ENCODE measurements at places on chromosomes 1 and 21.

DNA sequence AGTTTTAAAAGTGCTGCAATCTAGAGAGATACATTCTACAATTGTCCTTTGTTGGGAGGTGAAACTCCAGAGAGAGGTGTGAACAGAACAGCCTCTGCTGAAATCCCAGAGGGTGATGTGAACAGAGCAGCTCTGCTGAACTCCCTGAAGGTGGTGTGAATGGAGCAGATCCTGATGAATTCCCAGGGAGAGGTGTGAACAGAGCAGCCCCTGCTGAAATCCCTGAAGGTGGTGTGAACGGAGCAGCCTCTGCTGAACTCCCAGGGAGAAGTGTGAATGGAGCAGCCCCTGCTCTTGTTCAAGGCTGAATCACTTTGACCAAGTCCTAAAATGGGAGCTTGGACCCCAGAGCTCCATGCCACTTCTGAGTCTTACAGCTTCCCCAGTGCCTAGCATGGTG lies 94.7 kb downstream of the LACTBL1 start:
- no peak for DNase-seq

- DNase-seq = peak; percentile 52
Measured at GRCh38 chr1:10507111-10507879, 32.5 kb downstream of the PEX14 start.

GRCh38 chr1:7683521-7683920 lies 87.6 kb upstream of the VAMP3 start:
- no peak for DNase-seq

GRCh38 chr1:94535095-94535494 lies 6.5 kb downstream of the F3 start:
- no peak for DNase-seq

DNA sequence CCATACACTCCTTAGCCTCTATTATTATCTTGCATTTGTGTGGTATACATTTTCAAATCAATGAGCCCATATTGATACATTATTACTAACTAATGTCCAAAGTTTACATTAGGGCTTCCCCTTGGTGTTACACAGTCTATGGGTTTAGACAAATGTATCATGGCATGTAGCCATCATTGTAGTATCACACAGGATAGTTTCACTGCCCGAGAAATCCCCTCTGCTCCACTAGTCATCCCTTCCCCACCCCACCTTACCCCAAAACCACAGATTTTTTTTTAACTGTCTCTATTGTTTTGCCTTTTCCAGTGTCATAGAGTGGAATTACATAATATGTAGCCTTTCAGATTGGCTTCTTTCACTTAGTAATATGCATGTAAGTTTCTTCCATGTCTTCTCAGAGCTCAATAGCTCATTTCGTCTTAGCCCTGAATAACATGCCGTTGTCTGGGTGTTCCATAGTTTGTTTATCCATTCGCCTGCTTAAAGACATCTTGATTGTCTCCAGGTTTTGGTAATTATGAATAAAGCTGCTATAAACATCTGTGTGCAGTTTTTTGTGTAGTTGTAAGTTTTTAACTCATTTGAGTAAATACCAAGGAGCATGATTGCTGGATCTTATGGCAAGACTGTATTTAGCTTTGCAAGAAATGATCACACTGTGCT lies 86.4 kb upstream of the LYST start:
- no peak for DNase-seq

DNA sequence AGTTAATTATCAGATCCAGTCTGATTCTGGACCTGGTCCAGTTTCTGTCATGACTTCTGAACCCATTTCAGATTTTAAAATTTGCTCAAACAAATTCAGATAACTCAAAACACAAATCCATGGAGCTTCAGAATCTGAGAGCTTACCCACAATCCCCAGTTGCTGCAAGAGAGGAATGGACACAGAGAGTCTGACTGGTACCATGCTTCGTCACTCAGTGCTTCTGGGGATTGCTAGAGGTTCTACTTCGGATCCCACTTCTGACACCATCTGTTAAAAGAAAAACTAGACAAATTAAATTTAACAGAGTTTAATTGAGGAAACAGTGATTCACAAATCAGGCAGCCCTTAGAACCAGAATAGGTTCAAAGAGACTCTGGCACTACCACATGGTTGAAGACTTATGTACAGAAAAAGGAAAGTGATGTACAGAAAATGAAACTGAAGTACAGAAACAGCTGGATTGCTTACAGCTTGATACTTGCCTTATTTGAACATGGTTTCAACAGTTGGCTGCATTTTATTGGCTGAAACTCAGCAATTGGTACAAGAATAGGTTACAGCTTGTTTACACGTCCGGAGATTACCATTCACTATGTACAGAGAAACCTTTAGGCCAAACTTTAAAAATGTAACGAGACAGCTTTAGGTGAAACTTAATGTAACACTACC lies 60.7 kb upstream of the TEKT2 start:
- peak; percentile 3 for DNase-seq

DNA sequence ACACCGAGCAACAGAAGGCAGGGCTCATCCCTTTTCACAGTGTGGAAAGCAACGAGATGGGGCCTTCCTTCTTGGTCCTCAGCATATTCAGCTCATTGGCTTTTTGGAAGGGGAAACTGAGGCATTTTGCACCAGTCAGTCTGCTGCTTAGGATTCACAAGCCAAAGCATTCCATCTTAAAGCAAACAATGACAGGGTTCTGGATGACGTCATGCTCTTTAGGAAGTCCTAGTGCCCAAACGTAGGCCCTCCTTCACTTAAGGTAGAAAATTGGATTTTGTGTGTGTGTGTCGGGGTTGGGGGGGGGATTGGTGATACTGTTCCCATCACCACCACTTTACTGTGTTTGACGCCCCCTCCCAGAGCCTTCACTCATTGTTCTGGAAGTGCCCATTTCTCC lies 101.6 kb downstream of the SELENOF start:
- DNase-seq = no peak

Data from GM19239 (cell line).